ENCODE measurements at places on chromosomes 1 and 21. TPM values are rescaled to one million over a fixed set of nuclear protein-coding genes. Genes with fewer than 3 reads are reported as not detected.

DNA sequence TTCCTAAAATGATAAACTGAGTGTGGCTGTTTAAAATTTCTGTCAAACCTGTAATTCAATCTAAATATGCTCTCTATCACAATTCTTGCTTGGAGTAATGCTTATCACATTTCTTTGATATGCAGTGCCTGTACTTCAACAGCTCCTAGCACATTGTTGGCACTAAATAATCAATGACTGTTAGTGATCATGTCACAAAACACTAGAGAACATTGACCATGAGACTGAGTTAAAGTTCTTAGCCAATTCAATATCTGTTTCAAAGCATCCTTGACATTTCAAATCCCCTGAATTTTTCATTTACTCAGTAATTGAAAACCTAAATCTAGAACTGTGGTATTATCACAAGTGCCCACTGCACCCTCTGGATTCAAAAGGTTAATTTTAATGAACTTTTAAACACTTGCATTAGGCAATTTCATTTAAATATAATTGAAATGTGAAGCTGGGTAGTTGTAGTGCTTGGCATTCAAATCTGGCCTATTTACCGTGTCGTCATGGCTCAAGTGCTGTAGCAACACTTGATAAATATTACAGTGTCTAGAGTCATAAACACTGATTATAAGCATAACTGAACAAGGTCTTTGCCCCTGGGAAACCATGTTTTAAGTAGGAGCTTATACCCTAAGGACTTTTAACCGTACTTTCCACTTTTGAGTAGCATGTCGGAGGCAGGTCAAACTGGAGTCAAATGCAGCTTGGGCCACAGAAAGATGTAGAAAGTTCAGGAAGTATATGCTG is 143.6 kb downstream of the LRRC7 start:
- DNase-seq, result peak; percentile 11

GRCh38 chr1:84479998-84480397 is 932 bp downstream of the RPF1 start:
- DNase-seq, result no peak

GRCh38 chr1:168963601-168964000 is 142.9 kb upstream of the ATP1B1 start:
- no peak for DNase-seq

DNA sequence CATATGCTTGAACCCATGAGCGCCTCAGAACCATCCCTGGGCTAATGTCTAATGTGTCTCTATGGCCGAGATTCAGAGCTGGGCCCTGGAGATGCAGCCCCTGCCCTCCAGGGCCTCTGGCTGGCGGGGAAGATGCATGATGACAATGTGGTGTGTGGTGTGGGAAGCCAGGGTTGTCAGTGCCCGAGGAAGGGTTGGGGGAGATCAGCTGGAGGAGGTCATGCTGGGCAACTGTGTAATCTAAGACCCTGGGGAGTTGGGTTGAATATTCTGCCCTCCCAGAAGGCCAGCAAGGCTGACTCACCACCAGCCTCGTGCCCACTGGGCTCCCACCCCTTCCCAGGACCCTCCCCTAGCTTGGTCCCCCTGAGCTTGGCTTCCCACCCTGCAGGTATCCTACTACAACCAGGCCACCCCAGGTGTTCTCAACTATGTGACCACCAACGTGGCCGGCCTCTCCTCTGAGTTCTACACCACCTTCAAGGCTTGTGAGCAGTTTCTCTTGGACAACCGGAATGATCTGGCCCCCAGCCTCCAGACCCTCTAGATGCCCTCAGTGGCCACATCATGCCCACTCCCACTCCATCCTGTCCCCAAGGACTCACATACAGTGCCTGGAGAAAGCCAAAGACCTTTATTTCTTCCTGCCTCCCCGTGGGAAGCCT is 14.6 kb downstream of the FAM151A start:
- no peak for DNase-seq

- DNase-seq, result no peak
These were observed 12.6 kb upstream of the PLA2G2C start for GRCh38 chr1:20198918-20199317.

DNA sequence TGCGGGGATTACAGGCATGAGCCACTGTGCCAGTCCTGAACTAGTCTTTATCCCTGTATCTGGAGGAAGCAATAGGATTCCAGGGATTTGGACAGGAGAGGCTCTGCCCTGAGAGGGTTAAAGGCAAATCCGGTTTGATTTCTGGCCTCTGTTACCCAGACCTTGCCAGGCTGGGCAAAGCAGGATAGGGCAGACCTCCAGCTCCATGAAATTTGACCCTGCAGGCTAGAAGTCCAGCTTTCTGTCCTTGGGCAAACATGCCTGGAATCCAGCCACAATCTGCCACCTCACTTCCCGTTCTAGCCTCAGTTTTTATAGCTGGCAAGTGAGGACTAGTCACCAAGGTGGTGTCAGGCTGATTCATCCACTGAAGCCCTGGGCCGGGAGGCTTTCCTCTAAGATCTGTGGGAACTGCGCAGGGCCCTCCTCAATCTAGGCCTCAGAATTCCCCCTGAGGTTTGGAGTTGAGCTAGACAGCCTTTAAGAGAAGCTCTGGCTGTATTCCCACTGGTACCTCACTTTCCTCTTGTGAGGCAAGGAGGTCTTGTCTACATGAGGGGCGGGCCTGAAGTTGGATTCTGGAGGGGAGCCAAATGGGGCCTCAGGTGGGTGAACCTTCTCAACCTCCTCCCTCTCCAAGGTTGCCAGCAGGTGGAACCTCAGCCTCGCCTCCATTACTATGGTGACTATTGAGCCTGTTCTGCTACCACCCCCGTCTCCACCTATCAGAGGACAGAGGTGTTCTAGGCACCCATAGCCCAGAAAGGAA is 7.0 kb upstream of the P3R3URF start:
- DNase-seq, result peak; percentile 17

- no peak for DNase-seq
These were observed 493.8 kb upstream of the CHRM3 start for GRCh38 chr1:238892612-238893011.

DNA sequence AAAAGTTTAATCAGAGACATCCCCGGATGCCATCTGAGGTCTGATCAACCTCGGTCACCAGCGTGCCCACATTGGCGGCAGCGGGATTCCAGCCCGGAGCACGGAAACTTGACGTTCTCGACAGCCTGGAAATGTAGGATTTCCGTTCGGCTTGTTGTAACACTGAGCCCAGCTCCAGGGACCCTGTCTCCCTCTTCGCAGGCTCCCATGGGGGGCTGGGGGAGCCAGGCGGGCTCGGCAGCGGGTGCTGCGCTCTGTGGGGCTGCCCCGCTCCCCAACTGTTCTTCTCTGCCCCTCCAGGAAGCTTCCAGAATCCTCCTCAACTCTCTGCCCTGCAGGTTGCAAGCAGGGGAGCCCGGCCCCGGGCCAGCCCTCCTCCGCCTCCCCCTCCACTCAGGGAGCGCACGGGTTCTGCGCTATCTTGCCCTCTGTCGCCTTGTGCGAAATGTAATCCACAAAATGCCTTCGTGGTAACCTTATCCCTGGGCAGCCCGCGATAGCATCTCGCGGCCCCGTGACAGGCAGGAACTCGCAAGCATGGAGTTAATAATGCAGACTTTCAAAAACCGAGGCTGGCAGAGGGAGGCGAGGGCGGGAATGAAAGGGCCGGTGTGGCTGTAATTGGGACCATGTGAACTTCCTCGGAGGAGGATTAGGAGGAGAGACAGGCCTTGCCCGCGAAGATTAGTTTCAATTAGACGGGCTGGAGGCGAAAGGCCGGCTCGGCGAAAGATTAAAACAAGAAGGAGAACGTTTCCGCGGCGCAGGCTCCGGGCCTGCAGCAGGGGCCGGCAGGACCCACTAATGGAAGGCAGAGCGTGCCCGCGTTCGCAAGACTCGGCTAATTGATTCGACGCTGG is 53.9 kb upstream of the TTC34 start:
- DNase-seq, result no peak

DNA sequence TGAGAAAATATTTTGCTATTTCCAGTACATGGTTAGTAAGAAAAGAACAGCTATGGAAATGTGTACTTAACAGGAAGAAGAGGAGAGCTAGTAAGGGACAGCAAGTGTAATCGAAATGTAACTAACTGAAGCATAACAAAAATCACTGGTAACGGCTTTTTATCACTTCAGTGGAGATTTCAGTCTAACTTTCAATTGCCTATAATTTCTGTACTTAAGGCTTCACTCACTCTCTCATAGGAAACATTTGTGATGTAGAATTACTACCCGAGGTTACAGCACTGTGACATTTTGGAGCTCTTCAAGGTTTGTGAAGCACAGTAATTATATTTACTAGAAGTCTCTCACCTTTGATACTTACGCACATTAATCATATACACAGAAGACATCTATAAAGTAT is 1119.1 kb downstream of the AMY1C start:
- no peak for DNase-seq

- no peak for DNase-seq
These were observed 48.7 kb upstream of the ZC3H11B start for GRCh38 chr1:219661464-219662092.

- no peak for DNase-seq
These were observed 450.3 kb upstream of the ZP4 start for GRCh38 chr1:238340989-238341388.

DNA sequence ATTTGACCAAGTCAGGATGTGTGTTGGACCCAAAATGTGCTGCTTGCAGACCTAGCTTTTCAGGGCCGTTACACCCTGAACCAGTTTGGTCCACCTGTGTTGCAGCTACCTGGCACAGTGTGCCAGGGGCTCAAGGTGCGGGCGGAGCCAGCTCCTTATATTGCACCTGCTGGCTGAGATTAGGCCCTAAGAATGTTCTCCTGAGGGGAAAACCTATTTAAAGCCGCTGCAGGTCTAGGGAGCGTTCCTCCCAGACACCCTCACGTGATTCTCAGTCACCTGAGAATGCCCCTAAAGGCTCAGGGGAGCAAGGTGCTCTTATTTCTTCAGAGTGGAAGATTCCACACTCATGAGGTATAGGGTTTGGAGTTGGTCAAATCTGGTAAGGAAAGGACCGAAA is 12.0 kb downstream of the GSTM3 start:
- DNase-seq, result no peak

- no peak for DNase-seq
These were observed 2.9 kb downstream of the RIPK4 start for GRCh38 chr21:41763996-41764395.

- no peak for DNase-seq
These were observed 35.5 kb downstream of the MAN1C1 start for GRCh38 chr1:25651824-25652741.

GRCh38 chr1:212629450-212630157 is 21.0 kb downstream of the ATF3 start:
- no peak for DNase-seq

GRCh38 chr1:178434899-178435435 is 61.8 kb downstream of the CLEC20A start:
- no peak for DNase-seq

- no peak for DNase-seq
These were observed 6.4 kb upstream of the EDN2 start for GRCh38 chr1:41490911-41491310.

DNA sequence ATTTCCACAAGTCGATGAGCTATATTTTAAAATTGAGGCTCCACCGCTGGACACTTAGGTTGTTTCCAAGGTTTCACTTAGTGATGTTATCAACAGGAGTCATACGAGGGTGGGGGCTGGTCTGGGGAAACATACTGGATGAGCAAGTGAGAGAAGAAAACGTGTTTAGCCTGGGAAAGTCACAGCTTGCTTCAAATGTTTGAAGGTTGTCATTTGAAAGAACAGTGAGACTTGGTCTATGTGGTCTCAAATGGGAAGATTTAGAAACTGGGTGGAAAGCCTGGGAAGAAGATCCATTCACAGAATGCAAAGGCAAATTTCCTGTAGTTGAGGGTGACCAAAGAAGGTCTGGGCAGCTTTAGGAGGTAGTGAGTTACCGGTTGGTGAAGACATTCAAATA is 9.9 kb upstream of the DYRK1A start:
- no peak for DNase-seq

The TRAF3IP3 gene
- total RNA-seq, result 2.1 TPM

The CHODL gene
- total RNA-seq, result 11.8 TPM

The HCRTR1 gene
- total RNA-seq, result not detected
